ENCODE measurements at places on chromosomes 1 and 21.

DNA sequence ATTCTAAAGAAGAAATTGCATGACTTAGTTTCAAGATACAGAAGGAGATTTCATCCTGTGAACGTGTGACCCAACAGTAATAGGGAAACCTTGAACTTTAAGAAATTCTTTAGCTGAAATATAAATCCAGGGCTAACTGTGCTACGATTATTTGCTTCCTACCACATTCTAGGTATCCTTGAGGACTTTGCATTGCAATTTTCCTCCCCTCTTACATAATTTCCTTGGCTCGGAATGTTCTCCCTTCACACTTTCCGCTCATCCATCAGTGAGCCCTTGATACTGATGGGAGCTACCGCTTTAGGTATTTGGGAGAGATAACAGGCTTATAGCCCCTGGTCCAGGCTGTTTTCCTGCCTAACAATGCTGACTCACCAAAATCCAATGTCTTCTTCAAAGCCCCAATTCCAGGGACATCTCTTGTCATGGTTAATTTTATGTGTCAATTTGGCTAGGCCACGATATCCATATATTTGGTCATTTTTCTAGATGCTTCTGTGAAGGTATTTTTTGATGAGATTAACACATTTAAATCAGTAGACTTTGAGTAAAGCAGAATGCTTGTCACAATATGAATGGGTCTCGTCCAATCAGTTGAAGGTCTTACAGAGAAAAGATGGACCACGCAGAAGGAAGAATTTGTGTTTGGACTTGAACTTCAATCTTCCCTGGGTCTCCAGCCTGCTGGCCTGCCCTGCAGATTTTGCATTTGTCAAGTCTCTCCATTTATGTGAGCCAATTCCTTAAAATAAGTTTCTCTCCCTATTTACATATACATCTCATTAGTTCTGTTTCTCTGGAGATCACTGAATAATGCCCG lies 121.2 kb downstream of the PTPN14 start:
- DNase-seq, result no peak

DNA sequence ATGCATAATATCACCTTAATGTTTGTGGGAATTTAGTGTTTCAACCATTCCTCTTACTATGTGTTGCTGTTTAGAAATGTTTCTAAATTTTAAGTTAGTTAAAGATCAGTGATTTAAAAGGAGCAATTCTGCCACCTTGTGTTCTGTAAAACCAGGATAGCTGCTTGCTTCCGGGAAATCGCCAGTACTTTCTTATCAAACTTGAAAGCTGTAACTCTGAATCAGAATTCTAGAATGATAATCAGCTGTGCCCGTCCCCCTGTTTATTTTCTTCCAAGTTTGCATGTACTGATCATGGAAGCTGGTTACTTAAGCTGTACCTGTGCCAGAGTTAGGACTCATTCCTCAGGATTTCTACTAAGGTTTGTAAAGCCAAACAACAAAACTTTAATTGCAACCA lies 656.4 kb downstream of the LTN1 start:
- DNase-seq, result no peak

GRCh38 chr1:244361764-244362473 lies 89.8 kb downstream of the ADSS2 start:
- no peak for DNase-seq

DNA sequence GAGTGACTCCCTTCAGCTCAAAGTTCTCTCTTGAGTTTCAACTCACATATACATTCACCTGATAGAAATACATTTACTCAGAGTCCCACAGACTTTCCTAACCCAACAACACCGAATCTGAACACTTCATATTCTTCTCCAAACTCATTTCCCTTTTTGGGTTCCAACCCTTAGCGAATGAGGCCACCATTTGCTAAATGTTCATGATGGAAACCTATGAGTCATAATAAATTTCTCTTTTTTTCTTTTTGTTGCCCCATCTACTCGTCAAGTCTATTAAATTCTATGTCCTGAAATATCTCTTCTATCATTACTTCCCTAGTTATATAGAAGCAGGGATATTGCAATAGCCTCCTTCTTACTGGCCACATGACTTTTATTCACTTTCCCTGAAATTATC lies 100.1 kb downstream of the HLX start:
- no peak for DNase-seq

DNA sequence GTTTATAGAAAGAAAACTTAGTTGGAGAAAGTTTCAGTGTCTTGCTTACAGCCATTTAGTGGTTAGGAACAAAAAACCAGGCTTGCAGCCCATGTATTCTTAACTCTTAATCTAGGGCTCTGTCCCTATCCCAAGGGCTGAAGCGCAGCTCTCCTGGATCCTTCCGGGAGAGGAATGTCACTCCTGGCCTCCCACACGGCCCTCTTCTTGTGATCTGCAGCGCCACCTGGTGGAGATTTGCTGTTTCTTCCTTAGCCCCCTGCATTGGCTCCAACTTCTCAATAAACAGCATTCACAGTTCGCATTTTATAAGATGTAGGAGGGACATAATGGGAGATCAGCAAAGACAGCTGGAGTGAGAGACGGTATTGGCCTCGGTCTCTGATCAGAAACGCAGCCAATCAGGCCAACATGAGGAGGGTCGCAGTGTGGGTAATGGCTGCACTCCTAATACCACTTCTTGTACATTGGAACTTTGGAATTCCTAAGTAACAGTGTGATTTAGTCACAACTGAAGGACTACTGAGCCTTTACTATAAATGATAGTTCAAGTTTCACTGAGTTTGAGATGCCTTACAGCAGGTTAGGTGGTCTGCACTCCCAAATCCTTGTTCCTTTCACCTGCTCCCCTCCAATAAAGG lies 283.4 kb downstream of the ASTN1 start:
- no peak for DNase-seq

DNA sequence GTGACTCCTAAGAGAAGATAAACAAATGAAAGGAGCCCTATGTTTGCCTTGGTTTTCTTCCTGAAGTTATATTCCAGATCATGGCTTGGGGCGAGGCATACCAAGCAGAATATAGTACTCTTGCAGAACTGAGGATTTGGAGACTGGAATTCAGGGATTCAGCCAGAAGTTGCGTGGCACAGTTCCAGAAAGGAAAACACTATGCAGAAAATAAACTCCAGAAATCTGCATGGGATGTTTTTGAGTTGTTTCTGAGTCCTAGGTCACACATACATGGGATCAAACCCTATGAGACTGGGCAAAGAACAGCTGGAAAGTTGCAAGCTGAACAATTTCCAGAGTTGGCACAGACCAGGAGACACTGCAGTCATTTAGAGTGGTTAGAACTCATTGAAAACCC lies 42.9 kb upstream of the IFFO2 start:
- no peak for DNase-seq

GRCh38 chr1:61087571-61087970 lies 5.2 kb downstream of the NFIA start:
- DNase-seq, result no peak

DNA sequence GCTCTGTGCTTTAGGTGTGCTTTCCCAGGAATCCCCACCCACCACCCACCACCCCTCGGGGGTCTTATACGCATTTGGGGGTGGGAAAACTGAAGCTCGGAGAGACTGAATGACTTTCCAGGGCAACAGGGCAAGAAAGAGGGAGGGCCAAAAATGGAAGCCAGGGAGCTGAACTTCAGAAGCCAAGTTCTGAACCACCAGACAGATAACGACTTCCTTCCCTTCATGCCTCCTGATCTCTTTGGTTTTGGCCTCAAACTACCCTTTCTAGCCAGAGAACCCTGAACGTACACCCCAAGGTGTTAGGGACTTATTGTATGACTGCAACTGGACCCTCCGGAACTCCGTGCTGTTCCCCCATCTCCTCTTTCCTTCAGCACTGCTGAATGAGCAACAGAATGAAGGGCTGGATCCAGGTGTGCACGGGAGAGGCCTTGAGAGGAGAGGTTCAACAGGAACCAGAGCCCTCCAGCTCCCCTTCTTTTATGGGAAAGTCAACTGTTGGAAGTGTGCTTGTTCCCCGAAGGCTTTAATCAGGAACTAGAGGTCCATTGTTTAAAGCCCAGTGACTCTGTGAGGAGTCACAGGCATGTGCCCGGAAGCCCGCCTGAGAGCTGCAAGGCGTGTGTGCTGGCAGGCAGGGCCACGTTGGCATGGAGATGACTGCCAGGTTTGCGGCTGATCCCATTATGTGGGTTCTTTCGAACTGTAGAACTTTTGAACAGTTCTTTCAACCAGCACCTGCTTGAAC lies 3.1 kb downstream of the BACE2 start:
- DNase-seq, result no peak

GRCh38 chr21:46427516-46427915 lies 31.2 kb upstream of the DIP2A start:
- no peak for DNase-seq

DNA sequence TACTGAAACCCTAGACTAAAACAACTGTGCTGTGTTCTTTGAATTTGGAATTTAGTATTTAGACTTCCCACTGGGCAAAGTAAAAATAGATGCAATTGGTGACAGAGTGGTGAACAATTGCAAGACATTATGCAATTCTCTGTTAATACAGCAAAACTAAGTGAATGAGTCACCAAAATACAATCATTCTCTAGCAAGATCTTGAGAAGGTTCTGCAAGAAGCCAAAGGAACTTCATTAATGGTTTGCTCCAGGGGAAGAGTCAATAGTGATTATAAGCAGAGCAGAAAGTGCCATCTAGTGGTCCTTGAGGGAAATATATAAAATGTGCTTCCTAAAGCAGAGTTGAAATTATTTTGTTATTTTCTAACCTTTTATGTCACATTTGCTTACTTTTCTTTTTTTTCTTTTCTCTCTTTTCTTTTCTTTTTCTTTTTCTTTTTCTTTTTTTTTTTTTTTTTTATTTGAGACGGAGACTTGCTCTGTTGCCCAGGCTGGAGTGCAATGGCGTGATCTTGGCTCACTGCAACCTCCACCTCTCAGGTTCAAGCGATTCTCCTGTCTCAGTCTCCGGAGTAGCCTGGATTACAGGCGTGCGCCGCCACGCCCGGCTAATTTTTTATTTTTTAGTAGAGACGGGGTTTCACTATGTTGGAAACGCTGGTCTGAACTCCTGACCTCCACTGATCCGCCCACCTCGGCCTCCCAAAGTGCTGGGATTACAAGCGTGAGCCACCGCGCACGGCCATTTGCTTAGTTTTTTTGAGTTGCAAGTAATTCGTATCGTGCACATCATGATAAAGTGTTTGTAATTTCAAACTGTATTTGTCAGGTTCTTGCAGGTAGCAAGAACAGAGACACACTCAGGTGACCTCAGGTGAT lies 99.2 kb downstream of the CTH start:
- no peak for DNase-seq

DNA sequence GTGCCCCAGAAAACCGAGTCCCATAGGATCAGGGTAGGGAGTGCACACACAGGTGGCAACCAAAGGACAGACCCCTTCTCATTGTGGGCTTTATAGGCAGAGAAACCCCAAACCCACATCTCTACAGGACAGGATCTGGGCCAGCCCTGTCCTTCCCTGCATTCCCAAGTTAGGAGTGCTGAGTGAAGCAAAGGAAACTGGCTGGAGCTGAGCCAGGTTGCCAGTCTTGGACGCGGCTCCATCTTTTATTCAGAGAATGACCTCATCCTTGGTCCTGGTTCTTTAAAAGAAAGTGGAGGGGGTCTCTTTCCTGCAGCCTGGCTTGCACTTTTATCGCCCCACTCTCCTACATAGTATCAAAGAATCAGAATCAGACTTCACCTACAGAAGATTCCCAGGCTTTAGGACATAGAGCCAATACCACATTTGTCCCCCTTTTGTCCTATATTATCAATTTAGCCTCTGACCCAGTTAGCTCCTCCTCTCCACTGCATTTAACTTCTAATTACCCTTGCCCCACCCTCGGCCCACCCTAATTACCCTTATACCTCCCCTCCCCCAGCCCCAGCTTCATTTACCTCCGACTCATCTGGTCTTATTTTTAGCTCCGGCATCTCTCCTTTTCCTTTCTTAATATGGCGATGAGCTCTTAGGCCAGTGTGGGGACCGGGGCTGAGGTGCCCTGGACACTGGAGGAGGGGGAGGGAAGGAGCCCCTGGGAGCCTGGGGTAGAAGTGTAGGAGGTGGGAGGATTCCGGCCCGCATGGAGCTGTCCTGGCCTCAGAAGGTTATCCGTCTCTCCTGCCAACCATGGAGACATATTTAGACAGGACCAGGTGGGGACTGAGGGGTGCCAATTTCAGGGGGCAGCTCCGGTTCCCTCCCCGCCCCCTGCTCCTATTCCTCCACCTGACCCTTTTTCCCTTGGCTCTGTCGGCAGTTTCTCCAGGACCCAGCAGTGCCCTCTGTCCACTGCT lies at the start of gene CASQ1:
TSS of gene CASQ1 (plus strand) at position 927 of the 977 bp plus-strand sequence. CDS start 177 bp downstream, outside the sequence.
- no peak for DNase-seq

- DNase-seq, result no peak
These were observed 37.2 kb downstream of the PDE9A start for GRCh38 chr21:42690586-42690985.

DNA sequence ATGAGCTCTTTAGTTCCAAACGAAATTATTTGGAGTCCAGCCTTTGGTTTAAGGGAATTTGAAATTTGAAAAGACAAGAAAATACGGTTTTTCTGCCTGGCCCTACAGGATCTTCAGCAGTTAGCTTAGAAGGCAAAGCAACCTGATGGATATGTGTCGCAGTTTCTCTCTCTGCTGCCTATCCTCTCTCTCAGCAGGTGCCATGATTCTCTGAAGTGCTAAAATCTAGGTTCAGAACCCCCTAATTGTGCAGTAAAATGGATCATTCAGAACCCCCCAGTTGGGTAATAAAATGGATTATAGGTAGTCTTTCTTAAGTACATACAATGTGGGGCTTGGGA lies 446 bp upstream of the DEPDC1 start:
- no peak for DNase-seq

- DNase-seq, result no peak
These were observed 8.0 kb downstream of the ADGRL2 start for GRCh38 chr1:81808760-81809159.

DNA sequence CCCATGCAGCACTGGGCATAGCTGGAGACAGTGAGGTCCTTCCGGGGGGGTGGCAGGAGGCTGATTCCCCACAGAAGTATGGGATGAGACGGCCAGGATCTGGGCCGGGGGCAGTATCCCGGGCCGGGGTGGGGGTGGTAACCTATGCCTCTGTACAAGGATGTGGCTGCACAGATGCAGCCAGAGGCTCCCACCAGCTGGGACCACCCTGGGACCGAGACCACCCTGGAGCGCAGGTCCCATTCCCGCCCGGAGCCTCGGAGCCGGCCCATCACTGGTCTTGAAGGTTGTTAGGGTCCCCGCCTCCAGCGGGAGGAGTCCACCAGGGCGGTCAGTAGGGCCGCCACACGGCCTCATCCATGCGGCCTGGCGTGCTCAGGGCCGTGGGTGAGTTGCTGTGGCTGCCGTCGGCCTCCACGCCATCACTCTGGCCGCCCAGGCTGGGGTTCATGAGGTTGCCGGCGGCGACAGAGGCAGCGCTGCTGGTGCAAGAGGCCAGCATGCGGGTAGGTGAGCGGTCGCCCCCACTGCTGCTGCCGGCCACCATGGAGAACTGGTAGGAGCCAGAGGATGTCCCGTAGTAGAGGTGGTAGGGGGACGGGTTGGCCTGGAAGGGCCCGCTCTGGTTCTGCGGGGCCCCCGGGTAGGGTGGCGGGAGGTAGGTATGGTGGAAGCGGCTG lies 28.1 kb downstream of the RUNX3 start:
- DNase-seq, result no peak

GRCh38 chr1:94899756-94900155 lies 27.2 kb downstream of the CNN3 start:
- DNase-seq, result no peak

Measured in esophagus squamous epithelium (tissue), 5 donors.